WTC11 (cell line): ENCODE measurements at places on chromosomes 1 and 21. TPM values are rescaled to one million over a fixed set of nuclear protein-coding genes. Genes with fewer than 3 reads are reported as not detected.

The LAMC1 gene
- total RNA-seq = 133 to 162 TPM (median 135 TPM) in 3 replicates

The SEMA6C gene
- 16.3 to 21.0 TPM (median 18.1 TPM) in 3 replicates for total RNA-seq

The OR10J1 gene
- not detected in 3 replicates for total RNA-seq

The ATP6V1G3 gene
- not detected in 3 replicates for total RNA-seq

The MIXL1 gene
- total RNA-seq = 5.1 to 6.4 TPM (median 5.6 TPM) in 3 replicates

The GPATCH4 gene
- total RNA-seq = 37.1 to 50.1 TPM (median 38.2 TPM) in 3 replicates

The SRGAP2 gene
- total RNA-seq = 74.2 to 81.2 TPM (median 74.4 TPM) in 3 replicates

The GOLPH3L gene
- total RNA-seq = 39.5 to 46.1 TPM (median 43.3 TPM) in 3 replicates

The ABL2 gene
- 18.3 to 20.1 TPM (median 19.2 TPM) in 3 replicates for total RNA-seq

The TTLL7 gene
- 5.9 to 7.9 TPM (median 7.7 TPM) in 3 replicates for total RNA-seq

The SERPINC1 gene
- 0.57 to 1.0 TPM (median 0.69 TPM) in 3 replicates for total RNA-seq

The ZFP69B gene
- 6.8 to 8.2 TPM (median 7.1 TPM) in 3 replicates for total RNA-seq

The CFAP107 gene
- not detected in 3 replicates for total RNA-seq

The CPT2 gene
- total RNA-seq = 30.3 to 33.7 TPM (median 31.8 TPM) in 3 replicates

The ST6GALNAC5 gene
- 8.8 to 10.1 TPM (median 9.6 TPM) in 3 replicates for total RNA-seq

The GJB3 gene
- 0.34 to 0.48 TPM (median 0.46 TPM) in 3 replicates for total RNA-seq

The ADCY10 gene
- total RNA-seq = 0.07 to 0.34 TPM in 2 of 3 replicates, not detected in the other

The PPIAL4G gene
- total RNA-seq = not detected in 3 replicates

The LRRC40 gene
- 26.7 to 31.5 TPM (median 31.0 TPM) in 3 replicates for total RNA-seq

The TFF3 gene
- 2.9 to 4.2 TPM (median 3.5 TPM) in 3 replicates for total RNA-seq

The RYR2 gene
- 5.9 to 7.9 TPM (median 6.0 TPM) in 3 replicates for total RNA-seq

The KIF17 gene
- total RNA-seq = 8.1 to 16.1 TPM (median 14.3 TPM) in 3 replicates

The FCRLB gene
- 0.16 to 0.50 TPM (median 0.37 TPM) in 3 replicates for total RNA-seq

The LCE1F gene
- not detected in 3 replicates for total RNA-seq

The PTGFR gene
- total RNA-seq = 0.04 to 0.11 TPM in 2 of 3 replicates, not detected in the other

The EIF2D gene
- total RNA-seq = 35.7 to 36.8 TPM (median 35.9 TPM) in 3 replicates

The SLC66A1 gene
- 12.8 to 14.2 TPM (median 14.1 TPM) in 3 replicates for total RNA-seq

The HAO2 gene
- 0.53 to 1.0 TPM (median 0.80 TPM) in 3 replicates for total RNA-seq

The SLC1A7 gene
- 0.07 to 0.14 TPM in 2 of 3 replicates, not detected in the other for total RNA-seq

The C1orf53 gene
- total RNA-seq = 0.33 to 0.89 TPM (median 0.73 TPM) in 3 replicates

The KCNE1 gene
- 0.16 to 0.37 TPM (median 0.37 TPM) in 3 replicates for total RNA-seq

The MCOLN2 gene
- total RNA-seq = 3.8 to 5.4 TPM (median 4.8 TPM) in 3 replicates

The VN1R5 gene
- total RNA-seq = not detected in 3 replicates

The LEMD1 gene
- 14.7 to 26.3 TPM (median 15.3 TPM) in 3 replicates for total RNA-seq

The CZIB gene
- 41.6 to 48.6 TPM (median 47.6 TPM) in 3 replicates for total RNA-seq

The MYBPH gene
- total RNA-seq = not detected in 3 replicates

The TBX19 gene
- 1.2 to 1.3 TPM (median 1.2 TPM) in 3 replicates for total RNA-seq

The IARS2 gene
- total RNA-seq = 72.3 to 73.9 TPM (median 73.6 TPM) in 3 replicates

The PRELP gene
- total RNA-seq = 0.17 to 0.23 TPM (median 0.18 TPM) in 3 replicates

The AGTRAP gene
- total RNA-seq = 81.6 to 102 TPM (median 101 TPM) in 3 replicates

The LINGO4 gene
- total RNA-seq = not detected in 3 replicates

The SERTAD4 gene
- total RNA-seq = 2.7 to 4.6 TPM (median 2.8 TPM) in 3 replicates

The TMPRSS3 gene
- 0.25 to 0.39 TPM (median 0.27 TPM) in 3 replicates for total RNA-seq

The PRKAA2 gene
- total RNA-seq = 4.8 to 8.1 TPM (median 8.1 TPM) in 3 replicates

The SLC44A3 gene
- 4.7 to 7.2 TPM (median 6.9 TPM) in 3 replicates for total RNA-seq

The NBPF10 gene
- total RNA-seq = 0.63 to 0.80 TPM (median 0.64 TPM) in 3 replicates

The NR1I3 gene
- total RNA-seq = 0.16 TPM in 1 of 3 replicates, not detected in the others

The ZBTB8OS gene
- total RNA-seq = 56.7 to 60.5 TPM (median 59.0 TPM) in 3 replicates
